ENCODE measurements at places on chromosomes 4 and X. TPM values are rescaled to one million over a fixed set of nuclear protein-coding genes. Genes with fewer than 3 reads are reported as not detected.

Gene SPANXN2
- not detected for total RNA-seq

Gene AFP
- total RNA-seq, result 11.0 TPM

Gene NKX1-1
- total RNA-seq, result not detected

Gene TSPAN6
- 53.5 TPM for total RNA-seq

Gene MAGEA6
- 65.0 TPM for total RNA-seq

Gene SEPSECS
- total RNA-seq, result 4.7 TPM

Gene MXRA5
- not detected for total RNA-seq

Gene ZNF732
- total RNA-seq, result 0.10 TPM

Gene BEND2
- not detected for total RNA-seq

Gene CNGA1
- total RNA-seq, result not detected

Gene SSX2B
- total RNA-seq, result 2.7 TPM

Gene MED14
- 13.5 TPM for total RNA-seq

Gene CHM
- 18.9 TPM for total RNA-seq

Gene CTAG1B
- not detected for total RNA-seq

Data from H4 (cell line).